ENCODE measurements at places on chromosomes 7 and 10.

GRCh38 chr10:33719005-33719703 lies 384.7 kb upstream of the NRP1 start:
- DNase-seq, result no peak

- no peak for DNase-seq
Observed at GRCh38 chr7:29090836-29091601, 55.3 kb downstream of the CPVL start.

GRCh38 chr10:76122056-76122455 lies 690.6 kb downstream of the LRMDA start:
- DNase-seq, result no peak

- DNase-seq, result no peak
Observed at GRCh38 chr10:74120911-74121310, 29.7 kb downstream of the AP3M1 start.

DNA sequence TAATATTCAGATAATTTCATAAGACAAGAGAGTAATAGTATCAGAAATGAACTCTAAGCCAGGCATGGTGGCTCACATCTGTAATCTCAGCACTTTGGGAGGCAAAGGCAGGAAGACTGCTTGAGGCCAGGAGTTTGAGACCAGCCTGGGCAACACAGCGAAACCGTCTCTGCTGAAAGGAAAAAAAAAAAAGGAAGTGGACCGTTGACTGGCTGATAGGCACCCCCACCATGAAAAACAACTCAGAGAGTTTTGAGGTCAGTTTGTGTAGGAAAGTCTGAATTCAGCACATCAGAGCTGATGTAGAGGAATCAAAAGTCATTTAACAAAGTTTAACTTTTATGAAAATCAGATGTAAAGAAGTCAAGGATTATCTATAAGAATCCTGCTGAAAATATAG lies 63.2 kb upstream of the AMPH start:
- no peak for DNase-seq

GRCh38 chr7:55531536-55531935 lies 40.8 kb downstream of the VOPP1 start:
- no peak for DNase-seq

- peak; percentile 81 for DNase-seq
Observed at GRCh38 chr7:2106924-2107323, 125.8 kb downstream of the MAD1L1 start.

GRCh38 chr10:88113232-88113631 lies 249.8 kb downstream of the PTEN start:
- no peak for DNase-seq

DNA sequence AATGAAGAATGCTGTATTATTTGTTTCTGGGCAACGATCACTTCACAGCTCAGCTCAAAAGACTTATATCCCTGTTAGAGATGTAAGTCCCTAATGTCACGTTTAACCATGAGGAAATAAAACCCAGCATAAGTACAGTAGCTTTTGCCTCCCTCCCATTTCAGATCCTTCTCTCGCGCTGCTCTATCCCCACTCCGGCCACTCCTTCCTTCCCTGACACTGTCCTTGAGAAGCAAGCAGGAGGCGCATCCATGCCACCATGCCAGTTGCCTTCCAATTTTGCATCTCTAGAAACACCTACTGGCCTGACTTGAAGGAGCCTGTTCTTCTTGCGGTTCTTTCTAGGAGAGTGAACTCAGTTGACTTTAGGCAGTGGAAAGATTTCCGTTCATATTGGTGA lies 1.2 kb downstream of the FAM180A start:
- DNase-seq, result no peak

- no peak for DNase-seq
Observed at GRCh38 chr7:90828601-90829000, 232.5 kb downstream of the CDK14 start.

DNA sequence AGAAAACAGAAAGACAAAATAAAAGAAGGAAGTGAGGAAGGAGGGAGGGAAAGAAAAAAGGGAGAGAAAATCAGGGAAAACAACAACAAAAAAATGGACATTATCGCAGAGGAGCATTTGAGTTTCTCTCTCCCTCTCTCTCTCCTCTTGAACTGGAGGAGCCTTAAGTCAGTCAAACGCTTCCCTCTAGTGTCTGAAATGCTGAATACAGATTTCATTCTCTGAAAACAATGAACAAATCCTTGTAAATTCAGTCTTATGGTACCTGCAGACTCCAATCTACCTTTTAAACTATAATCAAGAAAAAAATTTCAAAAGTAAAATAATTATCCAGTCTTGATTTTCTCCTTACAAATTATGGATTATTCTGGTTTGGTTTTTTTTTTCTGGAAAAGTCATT lies 89.2 kb upstream of the PFKP start:
- DNase-seq, result peak; percentile 64

DNA sequence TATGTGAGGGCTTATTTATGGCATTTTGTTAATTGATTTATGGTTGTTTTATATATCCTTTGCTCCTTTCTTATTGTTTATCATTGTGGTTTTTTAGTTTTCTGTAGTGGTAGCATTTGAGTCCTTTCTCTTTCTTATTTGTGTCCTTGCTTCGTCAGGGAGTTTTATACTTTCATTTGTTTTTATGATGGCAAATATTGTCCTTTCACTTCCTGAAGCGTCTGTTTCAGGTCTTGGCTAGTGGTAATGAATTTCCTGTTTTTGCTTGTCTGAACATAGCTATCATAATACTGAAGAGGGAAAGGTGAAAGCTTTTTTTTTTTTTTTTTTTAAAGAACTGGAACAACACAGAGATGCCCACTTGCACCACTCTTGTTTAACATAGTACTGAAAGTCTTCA lies 228.2 kb downstream of the ATRNL1 start:
- peak; percentile 67 for DNase-seq

GRCh38 chr10:131722525-131723264 lies 178.1 kb upstream of the PPP2R2D start:
- no peak for DNase-seq

DNA sequence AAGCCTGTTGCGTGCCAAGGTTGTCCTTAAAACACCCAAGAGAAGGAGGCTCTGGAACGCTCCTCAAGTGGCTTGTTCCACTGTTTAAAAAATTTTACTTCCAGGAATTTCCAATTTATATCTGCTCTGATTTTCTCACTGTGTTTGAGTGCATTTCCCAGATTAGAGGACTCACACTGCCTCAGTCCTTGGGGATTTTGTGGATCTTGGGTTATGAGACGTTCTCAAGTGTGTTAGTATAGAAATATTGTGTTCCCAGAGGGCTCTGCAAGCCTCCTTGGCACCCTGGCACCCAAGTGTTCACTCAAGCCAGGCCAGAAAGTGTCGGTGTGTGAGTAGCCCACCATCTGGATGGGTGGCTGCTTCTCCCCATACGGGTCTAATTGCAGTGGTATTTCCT lies 192.2 kb downstream of the SNX10 start:
- DNase-seq, result no peak

- DNase-seq, result peak; percentile 96
Observed at GRCh38 chr7:7816816-7817536, 98.6 kb upstream of the RPA3 start.

- DNase-seq, result peak; percentile 85
Observed at GRCh38 chr7:19665399-19666008, 43.3 kb downstream of the POLR1F start.

GRCh38 chr7:121433775-121434174 lies 37.7 kb upstream of the FAM3C start:
- no peak for DNase-seq

- no peak for DNase-seq
Observed at GRCh38 chr10:34999532-34999931, 90.6 kb downstream of the CUL2 start.

- no peak for DNase-seq
Observed at GRCh38 chr10:43236176-43236850, 30.6 kb downstream of the RASGEF1A start.

- DNase-seq, result no peak
Observed at GRCh38 chr10:50600831-50601477, 22.8 kb downstream of the SGMS1 start.

DNA sequence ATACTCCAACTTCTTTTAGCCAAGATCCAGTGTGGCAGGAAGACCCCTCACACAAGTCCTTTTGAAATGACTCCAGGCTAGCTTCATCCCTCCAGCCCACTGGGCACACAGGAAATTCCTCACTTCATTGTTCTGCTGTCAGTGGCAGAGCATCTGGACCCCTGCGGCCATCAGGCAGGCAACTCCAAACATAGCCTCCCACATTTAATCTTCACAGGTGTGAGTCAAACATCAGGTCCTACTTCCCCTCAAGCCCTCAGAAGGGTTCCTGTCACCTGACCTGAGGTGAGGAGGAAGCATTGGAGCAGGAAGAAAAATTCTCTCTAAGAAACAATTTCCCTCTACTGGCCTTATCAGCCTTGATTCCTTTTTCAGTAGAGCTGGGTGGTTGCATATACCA lies 51.1 kb upstream of the C1GALT1 start:
- DNase-seq, result peak; percentile 13

DNA sequence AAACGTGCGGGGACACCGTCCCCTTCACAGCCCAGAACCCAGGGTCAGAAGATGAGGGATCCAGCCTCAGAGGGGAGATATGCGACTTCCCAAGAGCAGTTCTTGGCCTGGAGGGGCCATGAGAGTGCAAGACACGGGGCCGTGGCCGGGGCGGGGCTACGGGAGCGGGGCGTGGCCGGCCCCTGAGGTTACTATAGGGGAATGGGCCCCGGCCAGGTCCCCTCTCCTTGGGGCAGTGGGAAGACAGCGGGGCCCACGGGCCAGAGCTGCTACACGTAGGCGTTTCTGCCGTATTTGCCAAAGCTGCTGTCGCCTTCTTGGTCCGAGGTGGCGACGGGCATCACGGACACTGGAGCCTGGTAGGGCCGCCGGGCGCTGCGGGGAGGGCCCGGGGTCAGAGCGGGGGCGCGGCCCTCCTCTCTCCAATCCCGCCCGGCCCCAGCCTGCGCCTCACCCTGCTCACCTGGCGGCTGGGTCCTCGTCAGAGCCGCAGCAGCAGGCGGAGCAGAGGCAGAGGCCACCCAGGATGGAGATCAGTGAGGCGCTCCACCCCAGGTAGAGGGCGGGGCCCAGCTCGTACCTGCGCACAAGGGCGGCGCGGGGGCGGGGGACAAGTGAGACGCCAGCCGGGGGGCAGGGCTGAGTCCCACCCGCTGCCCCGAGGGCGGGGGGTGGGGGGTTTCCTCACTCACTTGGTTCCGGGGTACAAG lies 5.3 kb downstream of the CLDN15 start:
- peak; percentile 98 for DNase-seq

- DNase-seq, result no peak
Observed at GRCh38 chr7:70763961-70764691, 367.8 kb upstream of the GALNT17 start.

DNA sequence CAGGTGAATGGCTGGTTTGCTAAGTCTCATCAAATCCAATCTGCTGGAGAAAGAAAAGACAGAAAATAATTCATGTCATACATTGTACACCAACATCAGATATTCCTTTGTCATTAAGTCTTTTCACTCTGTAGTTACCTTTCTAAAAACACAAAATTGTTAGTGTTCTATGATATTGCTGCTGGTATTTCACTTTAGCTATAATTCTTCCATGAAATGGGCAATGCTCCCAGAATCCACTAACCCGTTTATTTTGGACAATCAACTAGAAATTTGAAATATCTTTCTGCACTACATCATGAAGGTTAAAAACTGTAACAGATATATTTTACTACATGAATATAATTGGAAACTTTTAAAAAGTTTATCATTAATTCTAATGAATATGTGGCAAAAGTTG lies 181.3 kb downstream of the C7orf25 start:
- DNase-seq, result no peak

DNA sequence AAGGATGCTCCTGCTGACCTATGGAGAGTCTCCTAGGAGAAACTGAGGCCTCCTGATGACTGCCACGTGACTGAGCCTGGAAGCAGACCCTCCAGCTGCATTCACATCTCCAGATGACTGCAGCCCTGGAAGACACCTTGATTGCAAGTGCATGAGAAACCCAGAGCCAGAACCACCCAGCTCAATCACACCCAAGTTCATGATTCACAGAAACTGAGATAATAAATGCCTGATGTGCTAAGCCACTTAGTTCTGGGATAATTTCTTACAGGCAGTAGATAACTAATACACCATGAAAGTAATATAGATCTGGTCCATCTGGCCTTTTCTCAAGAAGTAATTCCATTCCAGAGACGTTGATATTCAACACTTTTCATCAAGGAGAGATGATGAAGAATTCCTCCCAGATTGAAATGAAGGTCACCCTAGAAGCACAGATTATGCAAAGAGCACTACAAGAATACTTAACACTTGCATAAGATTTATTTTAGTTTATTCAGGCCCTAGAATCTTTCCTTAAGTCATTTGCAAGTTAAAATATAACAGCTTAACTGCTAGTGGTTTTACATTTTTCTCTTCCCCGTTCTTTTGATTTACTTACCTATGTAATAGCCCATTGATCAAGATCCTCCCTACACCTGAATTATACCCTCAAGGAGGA lies 208.2 kb upstream of the INHBA start:
- no peak for DNase-seq

DNA sequence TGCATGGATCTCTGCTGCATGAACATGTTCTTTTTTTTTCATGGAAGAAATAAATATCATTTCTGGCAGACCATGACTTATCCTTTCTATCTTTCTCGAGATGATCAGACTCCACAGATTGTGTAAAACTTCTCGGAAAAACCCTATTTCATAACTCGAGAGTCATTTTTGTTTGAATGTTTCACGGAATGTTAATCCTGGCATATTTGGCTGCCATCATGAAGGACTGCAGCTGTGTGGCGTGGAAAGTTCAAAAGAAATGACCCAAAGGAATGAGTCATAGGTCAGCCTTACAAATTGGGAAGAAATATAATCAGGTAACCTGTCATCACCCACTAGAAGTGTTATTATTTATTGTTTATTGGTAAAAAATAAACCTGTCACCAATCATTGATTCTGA lies 566.8 kb downstream of the SDK1 start:
- no peak for DNase-seq

DNA sequence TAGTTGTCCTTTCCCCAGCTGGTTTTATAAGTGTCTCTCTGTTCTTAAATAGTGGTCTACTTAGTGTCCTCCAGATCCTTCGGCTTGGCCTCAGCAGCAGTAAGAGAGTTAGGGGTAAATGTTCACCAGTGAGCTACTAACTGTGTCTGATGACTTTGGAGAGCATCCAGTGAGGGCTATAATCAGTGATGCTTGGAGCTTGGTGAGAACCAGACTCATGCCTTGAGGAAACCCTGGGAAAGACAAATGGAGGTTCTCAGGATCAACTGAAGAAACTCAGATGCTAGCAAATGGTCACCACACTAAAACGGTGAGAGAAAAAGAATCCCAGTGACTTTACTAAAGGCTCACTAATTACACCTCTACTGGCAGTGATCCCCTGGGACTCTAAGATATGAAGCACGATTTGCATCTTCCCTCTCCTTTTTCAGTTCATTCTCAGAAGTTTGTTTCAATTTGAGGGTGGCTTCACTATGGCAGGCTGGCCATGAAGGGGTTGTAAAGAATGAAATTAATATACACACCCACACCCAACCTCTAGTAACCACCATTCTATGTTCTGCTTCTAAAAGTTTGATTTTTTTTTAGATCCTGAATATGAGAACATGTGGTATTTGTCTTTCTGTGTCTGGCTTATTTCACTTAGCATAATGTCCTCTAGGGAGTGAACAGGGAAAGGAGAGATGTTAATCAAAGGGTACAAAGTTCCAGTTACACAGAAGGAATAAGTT lies 177.9 kb downstream of the PDE1C start:
- DNase-seq, result no peak

All from DMS53 (cell line).